ENCODE measurements at places on chromosomes 5 and 9.

- DNase-seq: no peak
Observed at GRCh38 chr9:107060062-107060461, 197.1 kb downstream of the ZNF462 start.

- no peak for DNase-seq
Observed at GRCh38 chr9:128259156-128259555, 16.7 kb downstream of the GOLGA2 start.

GRCh38 chr5:174617910-174618309 lies 106.5 kb upstream of the MSX2 start:
- DNase-seq: no peak

GRCh38 chr5:6541256-6542013 lies 91.4 kb downstream of the NSUN2 start:
- no peak for DNase-seq
